ENCODE measurements at places on chromosomes 1 and 21. TPM values are rescaled to one million over a fixed set of nuclear protein-coding genes. Genes with fewer than 3 reads are reported as not detected.

CFHR5 gene
- not detected for total RNA-seq

NPL gene
- 4.5 TPM for total RNA-seq

OR2M3 gene
- total RNA-seq: not detected

DNA sequence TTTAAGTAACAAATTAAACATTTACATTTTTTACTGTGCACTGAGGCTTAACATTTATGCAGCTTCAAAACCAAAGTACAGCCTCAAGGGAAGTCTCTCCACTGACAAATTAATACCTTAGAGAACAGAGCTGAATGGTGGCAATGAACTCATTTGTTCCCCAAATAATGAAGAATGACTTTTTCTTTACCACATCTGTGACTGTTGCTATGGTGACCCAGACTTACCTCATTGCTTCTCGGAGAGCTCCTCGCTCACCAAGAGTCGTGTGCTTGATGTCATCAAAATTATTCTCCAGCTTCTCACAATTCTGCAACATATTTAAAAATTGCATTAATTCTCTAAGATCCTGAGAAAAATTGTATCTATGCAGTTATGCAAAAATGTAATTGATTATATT, 92.9 kb downstream of the DPYD start:
- no peak overlapping the region for H3K27ac ChIP-seq
- no peaks in the 10 kb centered on the region for H3K27me3 ChIP-seq
- peak; percentile 48 for DNase-seq
- H3K4me3 ChIP-seq: no peak overlapping the region

DNA sequence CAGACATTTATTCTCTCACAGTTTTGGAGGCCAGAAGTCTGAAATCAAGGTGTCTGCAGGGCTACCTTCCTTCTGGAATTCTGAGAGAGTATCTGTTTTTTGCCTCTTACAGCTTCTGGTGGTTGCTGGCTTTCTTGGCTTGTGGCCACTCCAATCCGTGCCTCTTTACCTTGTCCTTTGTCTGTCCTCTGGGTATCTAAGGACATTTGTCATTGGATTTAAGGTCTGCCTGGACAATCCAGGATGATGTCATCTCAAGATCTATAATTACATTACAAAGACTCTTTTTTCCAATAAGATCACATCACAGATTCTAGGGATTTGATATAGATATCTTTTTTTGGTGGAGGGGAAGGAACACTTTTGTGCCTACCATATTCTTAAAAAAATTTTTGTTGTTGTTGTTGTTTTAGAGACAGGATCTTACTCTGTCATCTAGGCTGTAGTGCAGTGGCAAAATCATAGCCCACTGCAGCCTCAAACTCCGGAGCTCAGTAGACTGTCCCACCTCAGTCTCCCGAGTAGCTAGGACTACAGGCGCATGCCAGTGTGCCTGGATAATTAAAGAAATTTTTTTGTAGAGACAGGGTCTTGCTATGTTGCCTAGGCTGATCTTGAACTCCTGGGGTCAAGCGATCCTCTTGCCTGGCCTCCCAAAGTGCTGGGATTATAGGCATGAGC, 61.9 kb downstream of the XPR1 start:
- H3K4me3 ChIP-seq: no peak overlapping the region
- H3K27ac ChIP-seq: no peak overlapping the region
- H3K36me3 ChIP-seq: peaks cover 25% of the 10 kb centered on the region
- H3K4me1 ChIP-seq: peaks cover 17% of the 10 kb centered on the region

Data from activated CD8-positive, alpha-beta T cell treated with anti-CD3 and anti-CD28 coated beads for 36 hours (primary cell).